ENCODE measurements at places on chromosomes 1 and 21.
A peak's percentile ranks its signal among the peaks of the same experiment; 100 is the strongest.

DNA sequence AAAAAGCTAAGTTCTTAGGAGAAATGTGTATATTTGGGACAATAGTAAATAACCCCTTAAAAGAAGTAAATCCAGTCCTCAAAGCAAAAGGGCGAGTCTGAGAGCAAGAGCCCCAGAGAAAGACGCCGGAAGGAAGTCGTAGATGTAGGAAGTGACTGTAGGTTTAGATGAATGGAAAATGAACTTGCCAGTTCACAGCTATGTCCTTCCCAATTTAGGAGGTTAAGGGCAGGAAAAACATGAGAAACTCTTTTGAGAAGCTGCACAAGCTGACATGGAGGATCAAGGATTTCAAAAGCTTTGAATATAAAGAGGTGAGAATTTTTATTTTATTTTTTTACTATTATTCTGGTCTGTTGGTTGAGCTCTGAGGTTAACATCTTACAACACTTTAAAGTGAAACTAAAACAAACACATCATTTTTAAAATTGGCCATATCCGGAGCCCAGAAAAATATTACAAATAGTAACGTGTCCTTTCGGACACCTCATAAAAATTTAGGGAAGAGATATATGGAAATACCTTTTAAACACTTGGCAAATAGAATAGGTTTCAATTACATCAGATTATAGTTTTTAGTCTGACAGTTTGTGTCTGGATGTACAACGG lies 1178.6 kb downstream of the MRPL39 start:
- DNase-seq, result peak; percentile 41

GRCh38 chr1:206969090-206969489 lies 1.2 kb downstream of the FCAMR start:
- DNase-seq, result no peak

GRCh38 chr21:43922949-43923348 lies 57.9 kb downstream of the AGPAT3 start:
- DNase-seq, result no peak

DNA sequence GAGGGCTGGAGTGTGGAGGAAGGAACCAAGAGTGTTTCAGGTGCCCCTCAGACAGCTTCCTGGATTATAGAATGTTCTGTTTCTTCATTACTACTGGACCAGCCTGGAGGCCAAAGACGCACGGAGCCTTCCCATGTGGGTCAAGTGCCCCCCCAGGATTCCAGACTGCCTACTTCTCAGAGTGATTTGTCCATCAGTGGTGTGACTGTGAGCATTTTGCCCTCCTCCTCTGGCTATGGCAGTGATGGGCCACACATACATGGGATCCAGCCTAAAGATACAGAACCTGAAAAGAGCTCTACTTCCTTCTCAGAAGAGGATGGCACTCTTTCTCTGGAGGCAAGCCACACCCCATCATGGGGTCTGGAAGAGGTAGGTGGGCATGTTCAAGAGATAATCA lies 64.9 kb downstream of the MACF1 start:
- DNase-seq, result no peak

DNA sequence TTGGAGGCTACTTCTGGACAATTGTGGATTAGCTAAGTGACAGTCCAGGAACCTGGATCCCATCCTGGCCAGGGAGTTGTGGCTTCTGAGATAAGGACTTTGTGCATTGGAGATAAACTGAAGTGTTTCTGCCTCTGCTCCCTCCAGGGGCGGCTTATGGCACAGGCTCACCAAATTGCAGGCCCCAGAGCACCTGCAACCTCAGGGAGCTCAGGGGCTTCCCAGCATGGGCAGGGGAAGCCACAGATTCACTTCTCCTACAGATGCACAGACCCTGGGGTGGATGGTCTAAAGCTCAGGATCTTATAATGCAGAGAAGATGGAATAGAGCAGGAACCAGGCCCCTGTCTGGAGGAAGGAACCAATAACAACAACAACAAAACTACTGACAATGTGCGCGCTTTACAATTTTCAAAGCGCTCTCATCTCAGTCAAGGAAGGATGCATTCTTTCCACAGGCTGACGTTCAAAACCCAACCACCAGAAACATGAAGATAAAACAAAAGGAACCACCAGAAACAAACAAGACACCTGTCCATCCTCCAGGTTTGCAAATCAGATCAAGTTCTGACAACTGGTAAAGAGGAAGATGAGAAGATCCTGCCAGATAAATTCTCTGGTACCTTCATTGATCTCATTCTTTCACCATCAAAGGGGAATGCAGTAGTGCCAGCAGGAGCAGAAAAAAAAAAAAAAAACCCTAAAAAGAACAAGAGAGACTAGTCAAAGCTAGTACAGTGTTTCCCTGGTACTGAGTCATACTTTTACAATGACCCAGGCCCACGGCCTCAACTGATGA lies 121.0 kb upstream of the IRF2BP2 start:
- DNase-seq, result peak; percentile 96

GRCh38 chr21:44992608-44993031 lies 52.8 kb downstream of the SLX9 start:
- no peak for DNase-seq

GRCh38 chr21:45125357-45125756 lies 51.0 kb downstream of the ADARB1 start:
- no peak for DNase-seq

DNA sequence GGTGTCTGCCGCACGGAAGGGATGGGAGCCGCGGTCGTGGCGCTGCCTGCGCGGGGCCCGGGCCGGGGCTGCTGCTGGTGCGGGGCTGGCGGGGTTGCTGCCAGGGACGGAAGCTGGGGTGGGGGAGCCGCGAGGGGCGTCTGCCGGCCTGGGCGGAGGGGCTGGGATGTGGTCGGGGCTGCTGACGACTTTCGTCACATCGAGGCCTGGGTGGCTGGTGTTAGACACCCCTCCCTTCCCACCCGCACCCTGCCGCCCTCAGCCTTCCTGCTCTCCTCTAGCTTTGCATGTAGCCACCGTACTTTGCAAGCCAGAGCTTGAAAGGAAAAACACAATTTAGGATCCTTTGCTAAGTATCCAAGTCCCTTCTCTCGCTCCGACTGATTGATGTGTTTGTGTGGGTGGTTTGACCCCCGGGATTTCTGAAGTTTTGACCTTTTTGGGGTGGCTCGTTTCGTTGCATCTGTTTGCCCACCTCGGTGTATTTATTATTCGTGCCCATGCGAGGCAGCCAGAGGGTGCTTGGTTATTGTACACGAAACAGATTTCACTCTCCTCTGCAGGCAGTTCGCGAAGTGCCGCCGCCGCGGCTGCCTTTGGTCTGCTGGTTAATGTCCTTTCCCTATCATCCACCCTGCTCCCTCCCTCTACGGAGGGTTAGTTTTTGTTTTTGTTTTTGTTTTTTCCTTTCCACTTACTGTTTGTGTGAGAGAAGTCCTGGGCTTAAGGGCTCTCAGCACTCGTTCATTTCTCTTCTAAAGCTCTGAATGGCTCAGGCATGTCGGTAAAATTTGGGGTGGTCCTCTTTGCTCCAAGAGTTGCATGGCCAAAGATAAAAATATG lies 868 bp downstream of the C1orf21 start:
- peak; percentile 53 for DNase-seq

DNA sequence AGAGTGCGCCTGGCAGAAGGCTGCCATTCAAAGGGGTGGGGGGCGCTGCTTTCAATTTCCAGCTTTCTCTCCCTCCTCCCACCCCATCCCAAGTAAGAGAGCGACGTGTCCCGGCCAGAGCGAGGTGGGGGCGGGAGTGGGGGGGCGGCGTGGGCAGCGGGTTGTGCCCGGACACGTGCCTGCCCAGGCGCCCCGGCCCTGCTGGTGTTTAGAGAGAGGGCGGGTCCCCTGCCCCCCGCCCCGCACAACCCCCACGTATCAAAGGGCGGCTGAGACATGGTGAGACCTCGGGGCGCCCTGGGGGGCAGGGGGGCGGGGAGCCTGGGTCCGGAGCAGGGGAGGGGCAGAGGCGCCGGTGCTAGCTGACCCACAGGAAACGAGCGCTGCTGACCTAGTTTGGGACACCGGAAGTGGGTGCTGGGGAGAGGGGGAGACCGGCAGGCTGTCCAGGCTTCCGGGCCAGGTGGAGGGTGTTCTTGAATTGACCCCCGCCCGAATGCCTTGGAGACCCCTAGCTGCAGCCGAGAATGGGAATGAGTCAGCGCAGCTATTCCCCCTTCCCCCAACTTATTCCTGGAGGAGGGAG lies 1.3 kb downstream of the ZBTB7B start:
- DNase-seq, result peak; percentile 68

DNA sequence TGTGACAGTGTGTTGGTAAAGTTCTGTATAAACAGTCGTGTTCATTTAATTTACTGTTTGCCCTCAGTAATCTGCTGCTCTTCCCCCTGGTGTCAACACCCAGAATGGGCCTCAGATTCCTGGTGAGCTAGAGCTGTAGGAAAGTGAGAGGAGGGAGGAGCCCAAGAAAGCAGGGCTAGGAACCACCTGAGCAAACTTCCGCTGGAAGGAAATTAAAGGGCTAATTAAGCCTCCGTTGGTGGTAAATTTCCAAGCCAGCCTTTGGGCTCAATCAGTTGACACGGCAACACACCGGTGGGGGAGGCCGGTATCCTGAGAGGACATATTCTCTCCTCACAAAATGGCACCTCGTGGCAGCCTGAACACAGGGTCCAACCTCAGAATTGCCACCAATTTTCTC lies 32.9 kb downstream of the RAB3B start:
- no peak for DNase-seq

- DNase-seq, result no peak
These were observed 75.9 kb downstream of the CAMTA1 start for GRCh38 chr1:6861075-6861724.

DNA sequence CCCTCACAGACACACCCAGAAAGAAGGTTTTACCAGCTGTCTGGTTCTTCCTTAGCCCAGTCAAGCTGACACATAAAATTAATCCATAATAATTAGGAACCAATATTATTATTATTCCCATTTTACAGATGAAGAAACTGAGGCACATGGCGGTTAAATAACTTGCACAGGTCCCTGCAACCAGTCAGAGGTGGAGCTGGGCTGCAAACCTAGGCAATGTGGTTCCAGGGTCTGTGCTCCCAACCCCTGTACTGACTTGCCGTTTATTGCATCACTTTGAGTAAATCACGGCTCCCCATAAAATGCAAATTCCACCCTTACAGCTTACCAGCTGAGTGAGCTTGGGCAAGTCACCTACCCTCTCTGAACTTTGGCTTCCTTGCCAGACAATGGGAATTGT lies 179.2 kb upstream of the POU3F1 start:
- no peak for DNase-seq

DNA sequence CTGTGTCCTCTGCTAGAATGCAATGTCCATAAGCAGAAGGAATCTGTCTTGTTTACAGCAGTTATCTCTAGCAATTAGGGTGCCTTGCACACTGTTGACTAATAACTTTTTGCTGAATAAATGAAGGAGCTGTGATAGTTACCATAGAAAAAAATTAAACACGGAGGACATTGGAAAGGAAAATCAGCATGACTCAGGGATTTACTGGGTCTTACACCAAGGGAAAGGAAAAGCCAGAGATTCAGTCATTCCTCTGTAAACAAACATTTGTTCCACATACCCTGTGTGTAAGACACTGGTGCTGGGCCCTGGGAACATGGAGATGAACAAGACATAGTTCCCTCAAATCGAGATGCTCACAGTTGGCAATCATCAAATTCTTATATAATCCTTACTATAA lies 183.3 kb downstream of the PTGER3 start:
- DNase-seq, result peak; percentile 36

- no peak for DNase-seq
These were observed 656.4 kb upstream of the ADGRL2 start for GRCh38 chr1:81144240-81144825.

- DNase-seq, result peak; percentile 47
These were observed 510.2 kb upstream of the USP24 start for GRCh38 chr1:55725378-55725777.

DNA sequence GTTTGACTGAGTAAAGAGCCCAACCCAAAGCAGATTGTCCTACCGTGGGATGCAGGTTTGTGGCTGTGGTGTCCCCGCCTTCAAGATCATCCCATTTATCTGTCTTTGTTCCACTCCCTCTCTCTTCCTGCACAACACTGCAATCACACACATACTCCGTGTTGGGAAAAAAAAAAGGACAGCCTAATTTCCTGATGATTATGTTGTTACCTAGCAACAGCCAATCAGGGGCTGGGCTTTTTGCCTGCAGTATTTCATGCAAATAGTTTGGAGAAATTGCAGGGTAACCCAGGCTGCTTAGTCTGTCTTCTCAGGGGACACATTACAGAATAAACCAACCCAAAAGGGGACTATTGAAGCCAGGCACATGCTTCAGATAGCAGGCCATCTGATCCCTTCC lies 38.3 kb downstream of the PHC2 start:
- DNase-seq, result peak; percentile 27

DNA sequence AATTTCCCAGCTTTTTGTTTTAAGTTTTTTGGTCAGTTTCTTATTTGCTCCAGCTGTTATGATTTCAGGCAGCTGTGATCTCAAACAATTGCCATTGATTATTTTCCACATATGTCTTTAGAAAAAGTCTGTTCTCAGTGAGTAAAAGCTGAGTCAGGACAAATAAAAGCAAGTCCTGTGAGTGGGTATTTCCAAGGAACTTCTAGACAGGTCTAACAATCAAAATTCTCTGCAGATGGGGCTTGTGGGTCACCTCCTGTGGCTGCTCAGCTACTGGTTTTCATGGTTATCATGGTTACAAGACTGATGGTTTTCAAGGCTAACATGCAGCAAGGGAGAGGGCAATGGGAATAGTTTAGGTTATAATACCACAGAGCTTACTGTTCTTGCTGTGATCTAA lies 585.7 kb downstream of the LMO4 start:
- DNase-seq, result no peak

DNA sequence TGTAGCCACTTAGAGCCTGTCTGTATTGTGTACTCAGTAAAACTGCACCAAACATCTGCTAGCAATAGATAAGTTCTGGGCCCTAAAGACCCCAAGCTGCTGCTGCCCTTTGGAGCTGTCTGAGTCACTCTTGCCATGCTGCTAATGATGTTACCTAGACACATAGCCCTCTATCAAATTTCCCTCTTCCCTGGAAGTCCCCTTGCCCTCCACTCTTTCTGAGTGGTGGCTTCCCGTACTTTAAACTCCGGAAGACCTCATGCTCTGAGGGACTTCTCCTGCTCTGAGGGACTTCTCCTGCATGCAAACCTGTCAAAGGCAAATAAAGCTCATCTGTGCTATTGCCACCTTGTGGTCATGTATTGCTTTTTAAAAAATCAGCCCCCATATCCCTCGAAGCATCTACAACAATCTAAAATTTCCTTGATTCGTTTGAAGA lies 34.0 kb downstream of the FH start:
- peak; percentile 62 for DNase-seq

GRCh38 chr1:195962051-195962450 lies 646.2 kb downstream of the KCNT2 start:
- DNase-seq, result no peak

DNA sequence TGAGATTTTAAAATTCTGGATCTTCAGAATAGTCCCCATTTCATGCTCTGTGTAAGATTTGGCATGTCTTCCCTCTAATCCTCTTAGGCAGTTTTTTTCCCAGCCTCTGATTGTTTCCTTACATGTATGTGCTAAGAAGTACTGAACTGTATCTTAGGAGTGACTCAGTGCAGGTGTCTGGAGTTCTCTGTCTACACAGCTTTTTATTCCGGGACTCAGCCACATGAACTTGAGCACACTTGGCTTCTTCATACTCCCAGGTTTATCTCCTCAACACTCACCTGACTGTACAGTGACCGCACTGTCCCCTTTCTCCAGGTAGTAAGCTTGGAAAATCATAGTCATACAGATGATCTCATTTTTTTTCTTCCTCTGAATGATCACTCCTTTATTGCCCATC lies 50.7 kb downstream of the SYT14 start:
- peak; percentile 23 for DNase-seq

GRCh38 chr21:39136711-39137110 lies 46.5 kb downstream of the PSMG1 start:
- peak; percentile 89 for DNase-seq

Data from ELR (cell line).